ENCODE measurements at places on chromosomes 1 and 21.

- no peak for DNase-seq
These were observed 29.7 kb downstream of the SLC45A1 start for GRCh38 chr1:8347635-8348034.

DNA sequence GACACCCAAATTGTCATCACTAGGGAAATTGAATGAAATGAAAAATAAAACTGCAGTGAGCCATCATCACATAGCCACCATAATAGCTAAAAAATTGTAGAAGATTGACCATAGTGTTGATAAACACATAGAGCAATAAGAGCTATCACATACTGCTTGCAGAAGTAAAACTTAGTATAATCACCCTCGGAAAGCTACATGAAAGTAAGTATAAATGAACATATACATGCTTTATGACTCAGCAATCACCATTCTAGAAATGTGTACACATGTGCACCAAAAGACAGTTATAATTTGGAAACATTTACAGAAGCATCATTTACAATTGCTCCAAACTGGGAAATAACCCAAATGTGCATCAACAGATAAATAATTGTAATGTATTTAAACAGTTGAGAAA is 153.1 kb upstream of the LRRC7 start:
- DNase-seq = no peak

DNA sequence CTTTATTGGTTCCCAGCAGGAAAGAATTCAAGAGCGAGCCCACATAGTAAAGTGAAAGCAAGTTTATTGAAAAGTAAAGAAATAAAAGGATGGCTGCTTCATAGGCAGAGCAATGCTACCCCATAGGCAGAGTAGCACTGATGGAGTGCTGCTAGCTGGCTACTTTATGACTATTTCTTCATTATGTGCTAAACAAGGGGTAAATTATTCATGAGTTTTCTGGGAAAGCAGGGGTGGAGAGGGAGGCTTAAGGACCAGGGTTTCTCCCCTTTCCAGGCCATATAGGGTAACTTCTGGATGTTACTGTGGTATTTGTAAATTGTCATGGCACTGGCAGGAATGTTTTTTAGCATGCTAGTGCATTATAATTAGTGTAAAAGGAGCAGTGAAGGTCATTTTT is 1271.4 kb downstream of the KCNT2 start:
- no peak for DNase-seq

DNA sequence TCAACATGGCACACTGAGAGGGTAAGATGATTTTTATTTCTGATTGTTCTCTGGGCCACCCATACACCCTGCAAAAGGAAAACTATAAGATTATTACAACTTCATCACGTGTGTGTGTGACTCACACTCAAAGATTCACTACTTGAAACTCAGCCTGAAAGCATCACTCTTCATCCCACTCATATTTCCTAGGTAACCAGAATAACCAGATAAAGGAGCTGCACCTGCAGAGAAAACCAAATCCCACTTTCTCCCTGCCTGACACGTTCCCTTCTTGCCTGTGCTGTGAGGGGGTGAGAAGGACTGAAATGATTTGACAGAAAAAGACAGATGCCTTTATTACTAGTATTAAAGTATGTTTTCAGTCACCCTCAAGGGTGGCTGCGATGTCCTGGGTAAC is 131.6 kb downstream of the TGFBR3 start:
- DNase-seq = no peak

DNA sequence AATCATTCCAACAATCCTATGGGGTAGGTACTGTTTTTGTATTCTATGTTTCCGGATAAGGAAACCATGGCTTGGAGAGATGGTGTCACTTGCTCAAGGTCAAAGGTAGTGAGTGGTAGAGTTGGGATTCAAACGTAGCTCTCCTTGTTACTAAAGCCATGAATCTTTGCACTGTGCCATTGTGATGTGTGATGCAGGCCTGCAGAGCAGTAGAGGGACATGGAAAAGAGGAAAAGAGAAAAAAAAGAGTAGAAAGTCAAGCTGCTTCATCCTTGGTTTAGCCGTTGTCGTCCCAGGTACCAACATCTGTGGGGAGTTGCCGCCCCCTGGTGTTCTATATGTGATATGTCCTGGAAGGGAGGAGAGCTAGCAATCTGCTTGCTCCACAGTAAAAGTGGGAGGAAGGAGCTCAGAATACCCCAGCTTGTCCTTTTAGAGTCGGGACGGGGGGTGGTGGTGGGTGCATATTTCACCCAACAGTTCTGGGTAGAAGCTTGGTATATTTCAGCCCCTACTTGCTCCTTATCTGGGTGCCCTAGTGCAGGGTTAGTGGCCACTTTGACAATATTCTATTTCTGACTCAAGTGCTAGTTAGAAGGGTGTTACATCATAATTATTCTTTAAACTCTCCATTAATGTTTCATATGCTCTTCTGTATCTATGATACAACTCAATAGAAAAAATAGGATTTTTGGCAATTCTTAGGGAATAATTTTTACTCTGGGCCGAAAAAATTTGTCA is 98.4 kb downstream of the EBNA1BP2 start:
- peak; percentile 85 for DNase-seq

DNA sequence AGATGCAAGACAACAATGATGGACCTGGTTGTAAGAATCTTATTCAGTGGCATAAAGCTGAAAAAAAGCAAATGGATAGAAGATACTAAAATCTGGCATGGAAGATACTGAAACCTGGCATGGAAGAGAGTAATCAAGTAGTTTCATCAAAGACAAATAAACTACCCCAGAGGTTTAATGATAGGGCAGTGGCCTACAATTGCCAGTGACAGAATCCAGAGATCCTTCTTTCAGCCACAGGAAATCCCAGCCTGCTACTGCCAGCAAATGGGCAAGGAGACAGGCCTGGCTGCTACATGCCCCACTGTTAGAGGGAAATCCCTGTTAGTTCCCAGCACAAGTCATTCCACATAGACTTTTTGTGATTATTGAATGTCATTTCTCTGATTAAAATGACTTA is 409.4 kb downstream of the VAV3 start:
- no peak for DNase-seq

DNA sequence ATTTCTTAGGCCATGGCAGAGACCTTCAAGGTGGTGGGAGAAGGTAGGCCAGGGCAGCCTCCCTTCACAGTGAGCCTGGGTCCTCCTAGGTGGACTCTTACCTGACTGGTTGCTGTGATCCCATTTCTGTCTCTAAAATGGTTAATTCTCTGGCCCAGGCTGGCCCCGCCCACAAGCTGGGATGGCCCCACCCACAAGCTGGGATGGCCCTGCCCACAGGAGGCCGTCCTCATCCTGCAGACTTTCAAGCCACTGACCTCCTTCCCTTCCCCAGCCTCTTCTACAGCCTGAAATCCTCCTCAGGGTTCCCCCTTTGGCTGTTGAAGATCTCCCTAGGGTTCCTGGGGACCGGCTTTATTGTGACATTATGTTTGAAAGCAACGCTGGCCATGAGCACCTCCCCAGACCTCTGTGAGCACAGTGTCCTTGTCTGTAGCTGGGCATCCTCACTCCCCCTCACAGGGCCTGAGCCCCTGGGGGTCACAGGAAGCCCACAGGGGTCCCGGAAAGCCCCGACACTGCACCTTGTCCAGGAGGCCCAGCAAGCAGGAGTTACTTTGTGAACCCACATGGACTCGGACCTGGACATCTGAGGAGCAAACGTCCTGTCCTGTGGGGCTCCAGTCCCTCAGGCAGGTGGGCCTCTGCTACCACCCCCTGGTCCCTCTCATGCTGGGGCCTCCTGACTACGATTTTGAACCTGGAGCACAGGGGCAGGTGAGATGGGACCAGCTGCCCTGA is 621.7 kb downstream of the MATN1 start:
- no peak for DNase-seq

DNA sequence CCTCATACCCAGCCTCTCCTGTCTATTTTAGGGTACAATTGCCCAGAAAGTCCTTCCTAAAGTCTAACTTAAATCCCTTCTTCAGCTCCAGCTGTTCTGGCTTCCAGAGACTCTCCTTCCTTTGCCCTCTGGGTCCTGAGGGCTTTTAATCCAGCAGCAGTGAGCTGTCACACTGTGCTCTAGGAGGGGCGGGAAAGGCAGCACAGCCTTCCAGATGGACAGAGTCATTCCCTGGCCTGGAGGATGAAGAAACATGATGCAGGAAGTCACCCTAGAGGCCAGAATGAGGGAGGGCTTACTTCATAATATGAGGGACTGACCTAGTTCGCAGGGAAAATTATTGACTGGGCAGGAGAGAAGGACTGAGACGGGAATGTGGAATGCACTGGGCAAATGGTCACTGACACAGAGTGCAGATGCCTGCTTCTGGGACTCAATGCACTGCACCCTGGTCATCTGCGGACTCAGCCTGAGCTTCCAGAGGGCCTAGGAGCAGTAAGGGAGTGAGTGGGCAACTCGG is 1.3 kb downstream of the SH2D2A start:
- DNase-seq = no peak

- no peak for DNase-seq
These were observed 73.2 kb upstream of the SGIP1 start for GRCh38 chr1:66460776-66461175.

GRCh38 chr1:185533596-185533995 is 200.6 kb upstream of the HMCN1 start:
- no peak for DNase-seq

DNA sequence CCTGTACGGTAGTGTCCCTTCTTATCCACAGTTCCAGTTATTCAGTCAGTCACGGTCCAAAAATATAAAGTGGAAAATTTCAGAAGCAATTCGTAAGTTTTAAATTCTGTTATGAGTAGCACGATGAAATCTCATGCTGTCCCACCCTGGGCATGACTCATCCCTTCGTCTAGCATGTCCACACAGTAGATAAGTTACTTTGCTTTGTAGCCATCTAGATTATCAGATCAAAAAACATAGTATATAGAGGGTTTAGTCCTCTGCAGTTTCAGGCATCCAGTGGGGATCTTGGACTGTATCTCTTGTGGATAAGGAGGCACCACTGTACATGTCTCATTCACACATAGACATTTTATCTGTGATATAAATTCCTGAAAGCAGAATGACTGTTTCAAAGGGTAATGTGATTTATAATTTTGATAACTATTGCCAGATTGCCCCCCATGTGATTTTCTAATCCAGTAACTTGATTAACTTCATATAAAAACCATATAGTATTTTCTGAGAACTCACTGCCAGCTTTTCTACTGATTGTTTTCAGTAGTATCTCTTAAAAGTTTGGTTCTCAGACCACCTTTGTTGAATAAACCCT is 143.3 kb downstream of the DYRK1A start:
- DNase-seq = no peak

- peak; percentile 37 for DNase-seq
These were observed 54.4 kb downstream of the SYT6 start for GRCh38 chr1:114099268-114099667.

DNA sequence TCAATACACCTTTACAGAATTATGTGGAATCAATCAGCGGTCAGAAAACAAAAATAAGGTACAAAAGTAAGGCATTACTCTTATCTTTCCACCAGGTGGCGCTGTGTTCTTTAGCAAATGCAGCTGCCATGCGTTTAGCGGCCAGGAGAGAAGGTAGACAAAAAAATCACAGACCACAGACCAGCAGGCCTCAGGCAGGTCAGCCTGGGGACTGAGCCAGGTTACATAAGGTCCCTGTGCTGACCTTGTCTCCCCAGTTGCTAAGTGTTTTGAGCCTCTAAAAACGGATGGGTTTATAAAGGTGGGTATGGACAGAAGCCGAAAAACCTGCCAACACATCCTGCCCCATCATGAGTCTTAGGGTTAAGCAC is 2.8 kb downstream of the RGS16 start:
- DNase-seq = peak; percentile 87

DNA sequence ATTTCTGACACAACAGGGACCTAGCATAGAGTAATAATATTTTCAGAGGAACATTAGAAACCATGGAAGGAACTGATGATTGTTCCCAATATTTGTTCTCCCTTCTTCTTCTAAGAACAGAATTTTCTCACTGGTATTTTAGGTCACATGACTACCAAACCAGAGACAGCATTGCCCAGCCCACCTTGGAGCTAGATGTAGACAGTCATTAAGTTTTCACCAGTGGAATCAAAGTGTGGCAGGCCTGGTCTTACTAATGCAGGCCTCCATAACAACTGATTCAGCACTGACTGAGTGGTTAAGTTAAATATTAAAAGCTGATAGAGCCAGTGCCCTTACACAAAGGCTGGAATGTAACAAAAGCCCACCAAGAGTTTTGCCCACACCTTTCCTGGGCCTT is 244.4 kb downstream of the ZNF648 start:
- DNase-seq = no peak

GRCh38 chr1:119266858-119267257 is 101.7 kb upstream of the HAO2 start:
- DNase-seq = no peak

DNA sequence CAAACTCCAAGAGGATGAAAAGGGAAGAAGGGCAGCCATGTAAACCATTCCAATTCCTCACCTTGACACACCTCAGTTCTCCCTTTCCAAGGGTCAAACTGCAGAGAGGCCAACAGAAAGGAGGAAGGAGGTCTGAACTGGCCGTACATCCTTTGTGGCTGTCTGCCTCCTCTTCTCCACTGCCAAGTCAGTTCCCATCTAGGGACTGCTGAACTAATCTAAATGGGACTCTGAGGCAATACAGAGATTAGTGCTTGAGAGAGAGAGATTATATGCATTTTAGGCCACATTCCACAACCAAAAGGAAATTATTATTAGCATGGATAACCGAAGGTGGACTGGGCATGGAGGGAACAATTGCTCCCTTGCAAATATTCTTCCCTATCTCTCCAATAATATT is 2.7 kb downstream of the ARHGEF11 start:
- no peak for DNase-seq

GRCh38 chr1:156581661-156582387 is 2.3 kb downstream of the TTC24 start:
- no peak for DNase-seq

- no peak for DNase-seq
These were observed 79.2 kb downstream of the CD34 start for GRCh38 chr1:207831517-207832327.
